ENCODE measurements at places on chromosomes 5 and 9. TPM values are rescaled to one million over a fixed set of nuclear protein-coding genes. Genes with fewer than 3 reads are reported as not detected.

- DNase-seq = no peak
Measured at GRCh38 chr5:118353970-118354369, 634.4 kb downstream of the DTWD2 start.

GRCh38 chr9:134681061-134681661, 39.6 kb downstream of the COL5A1 start:
- no peak for DNase-seq

- DNase-seq = no peak
Measured at GRCh38 chr9:21097817-21098216, 20.1 kb upstream of the IFNB1 start.

DNA sequence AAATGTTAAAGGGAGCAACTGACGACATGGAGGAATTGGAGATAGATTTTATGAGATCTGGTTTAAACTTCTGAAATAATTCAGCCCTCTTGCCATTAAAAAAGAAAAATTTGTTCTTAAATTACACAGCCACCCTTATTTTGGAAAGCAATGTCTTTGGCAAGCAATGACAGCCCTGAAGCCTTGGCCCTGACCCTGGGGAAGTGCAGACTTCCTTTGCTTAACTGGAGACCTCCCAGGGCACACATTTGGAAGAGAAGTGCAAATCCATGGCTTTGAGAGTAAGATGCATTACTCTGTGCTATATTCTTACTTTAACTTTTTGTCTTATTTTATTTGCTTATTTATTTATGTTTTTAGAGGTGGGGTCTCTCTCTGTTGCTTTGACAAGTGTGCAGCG, 22.0 kb downstream of the RXFP3 start:
- DNase-seq = no peak

The GABRA1 gene
- polyA plus RNA-seq = not detected

- no peak for DNase-seq
Measured at GRCh38 chr9:82546136-82546535, 516.8 kb downstream of the RASEF start.

DNA sequence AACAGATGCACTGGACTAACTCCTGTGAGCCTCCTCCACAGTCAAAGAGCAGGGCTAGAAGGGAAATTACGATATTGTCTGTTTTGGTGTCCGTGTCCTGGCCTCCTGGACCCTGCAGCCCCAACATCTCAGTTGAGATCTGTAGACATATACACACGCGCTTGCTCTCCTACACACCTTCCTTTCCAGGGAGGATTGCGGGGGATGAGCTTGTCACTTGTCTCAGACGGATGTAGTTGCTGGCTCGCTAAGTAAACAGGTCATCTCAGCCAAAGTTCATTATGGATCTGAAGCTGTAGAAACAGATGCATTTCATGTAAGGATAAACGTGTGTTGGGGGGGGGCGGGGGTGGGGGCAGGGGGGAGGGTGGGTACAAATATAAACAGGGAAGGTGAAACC, 549.3 kb downstream of the CCDC171 start:
- DNase-seq = peak; percentile 61

The SPARC gene
- 1,656 TPM for polyA plus RNA-seq

DNA sequence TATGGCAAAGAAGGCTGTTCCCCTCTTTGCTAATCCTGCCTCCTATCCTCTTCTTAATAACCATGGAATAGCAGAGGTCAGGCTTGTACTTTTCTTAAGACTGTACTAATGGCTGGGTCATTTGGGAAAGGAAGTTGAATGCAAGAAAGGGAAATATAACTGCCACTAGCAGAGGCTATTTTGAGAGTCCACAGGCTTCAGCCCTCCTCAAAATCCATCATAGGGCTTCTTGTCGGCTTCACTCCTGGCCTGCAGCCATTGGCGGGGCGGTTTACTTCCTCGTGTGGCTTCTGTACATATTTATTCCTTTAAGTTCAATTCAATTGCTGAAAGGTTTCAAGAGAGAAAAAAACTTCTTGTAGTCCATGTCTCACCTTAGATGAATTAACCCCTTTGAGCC, 2.8 kb upstream of the PARP8 start:
- DNase-seq = no peak

The CARTPT gene
- not detected for polyA plus RNA-seq

The TIMD4 gene
- polyA plus RNA-seq = 0.95 TPM

DNA sequence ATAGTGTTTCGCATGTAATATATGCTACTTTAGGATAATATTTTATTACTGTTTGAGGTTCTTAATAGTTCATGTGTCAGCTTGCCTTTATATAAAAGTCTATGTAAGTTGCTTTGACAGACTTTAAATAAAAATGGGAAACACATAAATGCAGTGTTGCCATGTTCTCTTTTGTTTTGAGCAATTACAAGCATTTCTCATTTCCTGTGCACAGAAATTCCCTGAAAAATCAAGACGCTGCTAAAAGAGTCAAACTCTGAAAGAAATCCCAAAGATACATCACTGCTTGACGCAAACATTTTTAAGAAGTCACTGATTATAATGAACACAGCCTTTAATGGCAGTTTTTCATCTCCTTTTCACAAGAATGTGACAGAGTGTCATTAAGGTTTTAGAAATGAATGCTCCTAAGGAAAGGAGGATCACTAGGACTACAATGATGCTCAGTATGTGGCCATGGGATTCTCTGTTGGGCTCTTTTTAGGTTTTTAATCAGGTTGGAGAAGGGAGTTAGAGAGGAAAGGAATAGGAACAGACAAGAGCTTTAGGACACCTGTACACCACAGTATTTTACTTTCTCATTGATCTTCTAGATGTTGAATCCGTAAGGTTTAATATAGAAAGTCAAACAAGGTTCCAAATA, 29.4 kb downstream of the ZCCHC7 start:
- no peak for DNase-seq

GRCh38 chr5:151071848-151072629, 8.8 kb downstream of the TNIP1 start:
- no peak for DNase-seq

DNA sequence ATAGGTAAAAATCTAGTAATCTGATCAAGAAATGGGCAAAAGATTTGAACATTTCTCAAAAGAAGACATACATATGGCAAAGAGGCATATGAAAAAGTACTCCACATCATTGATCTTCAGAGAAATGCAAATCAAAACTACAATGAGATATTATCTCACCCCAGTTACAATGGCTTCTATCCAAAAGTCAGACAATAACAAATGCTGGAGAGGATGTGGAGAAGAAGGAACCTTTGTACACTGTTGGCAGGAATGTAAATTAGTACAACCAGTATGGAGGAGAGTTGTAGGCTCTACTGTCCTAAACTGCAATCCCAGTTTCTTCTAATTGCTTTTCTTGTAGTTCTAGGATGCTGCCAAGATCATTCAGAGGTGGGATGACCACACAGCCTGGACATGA, 193.5 kb upstream of the RFX3 start:
- DNase-seq = no peak

DNA sequence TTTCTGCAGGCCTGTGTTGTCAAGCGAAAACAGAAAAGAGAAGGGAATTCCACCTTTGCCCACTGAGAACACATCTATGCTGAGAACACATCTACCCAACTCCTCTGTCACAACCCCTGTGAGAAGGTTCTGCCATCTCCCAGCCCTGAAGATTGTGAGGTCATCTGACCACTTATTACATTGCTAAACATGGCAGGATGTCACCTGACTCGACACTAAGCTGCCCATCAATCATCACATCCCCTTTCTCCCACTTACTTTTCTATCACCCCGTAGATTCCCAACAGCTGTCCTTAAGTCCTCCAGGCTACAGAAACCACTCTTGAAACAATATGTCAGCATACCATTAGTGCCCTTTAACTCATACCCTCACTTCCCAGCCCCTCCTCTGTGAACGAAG, 64.2 kb upstream of the PRSS3 start:
- DNase-seq = no peak

The SNX24 gene
- 26.1 TPM for polyA plus RNA-seq

DNA sequence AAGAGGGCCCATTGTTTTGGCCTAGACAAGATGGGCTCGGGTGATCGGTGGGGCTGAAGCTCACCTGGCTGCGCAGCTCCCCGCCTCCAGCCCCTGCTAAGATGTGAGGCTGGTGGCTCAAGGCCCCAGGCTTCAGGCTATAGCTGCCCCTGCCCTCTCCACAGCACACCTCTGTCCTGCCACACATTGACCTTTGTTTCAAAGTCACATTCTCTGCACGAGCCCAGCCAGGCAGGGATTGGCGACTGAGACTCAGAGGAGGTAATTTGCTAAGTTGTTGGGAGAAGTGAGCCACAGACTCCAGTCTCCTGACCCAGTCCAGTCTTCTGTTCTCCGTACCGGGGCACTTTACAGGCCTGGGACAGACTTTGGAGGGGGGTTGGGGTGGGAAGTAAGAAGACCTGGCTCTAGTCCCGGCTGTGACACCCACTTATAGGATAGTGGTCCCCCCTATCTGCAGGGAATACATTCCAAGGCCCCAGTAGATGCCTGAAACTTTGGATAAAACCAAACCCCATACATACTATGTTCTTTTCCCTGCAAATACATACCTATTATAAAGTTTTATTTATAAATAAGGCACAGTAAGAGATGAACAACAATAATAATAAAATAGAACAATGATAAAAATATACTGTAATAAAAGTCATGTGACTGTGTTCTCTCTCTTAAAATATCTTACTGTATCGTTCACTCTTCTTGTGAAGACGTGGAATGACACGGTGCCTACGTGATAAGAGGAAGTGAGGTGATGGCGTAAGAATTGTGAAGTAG, 13.3 kb downstream of the PDGFRB start:
- DNase-seq = no peak

The SLC6A7 gene
- polyA plus RNA-seq = 0.17 TPM

DNA sequence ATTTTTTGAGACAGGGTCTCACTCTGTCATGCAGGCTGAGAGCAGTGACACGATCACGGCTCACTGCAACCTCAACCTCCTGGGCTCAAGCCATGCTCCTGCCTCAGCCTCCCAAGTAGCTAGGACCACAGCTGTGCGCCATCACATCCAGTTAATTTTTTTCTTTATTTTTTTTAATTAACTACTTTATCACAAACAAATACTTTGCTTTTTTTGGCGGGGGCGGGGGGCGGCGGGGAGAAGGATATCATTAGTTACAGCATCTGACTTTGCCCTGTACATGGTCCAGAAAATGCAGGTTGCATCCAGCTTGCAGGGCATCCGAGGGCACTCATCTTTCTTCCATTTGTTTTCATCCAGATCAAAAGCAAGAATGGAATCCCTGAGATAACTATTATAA, 201.8 kb upstream of the IER5L start:
- no peak for DNase-seq

DNA sequence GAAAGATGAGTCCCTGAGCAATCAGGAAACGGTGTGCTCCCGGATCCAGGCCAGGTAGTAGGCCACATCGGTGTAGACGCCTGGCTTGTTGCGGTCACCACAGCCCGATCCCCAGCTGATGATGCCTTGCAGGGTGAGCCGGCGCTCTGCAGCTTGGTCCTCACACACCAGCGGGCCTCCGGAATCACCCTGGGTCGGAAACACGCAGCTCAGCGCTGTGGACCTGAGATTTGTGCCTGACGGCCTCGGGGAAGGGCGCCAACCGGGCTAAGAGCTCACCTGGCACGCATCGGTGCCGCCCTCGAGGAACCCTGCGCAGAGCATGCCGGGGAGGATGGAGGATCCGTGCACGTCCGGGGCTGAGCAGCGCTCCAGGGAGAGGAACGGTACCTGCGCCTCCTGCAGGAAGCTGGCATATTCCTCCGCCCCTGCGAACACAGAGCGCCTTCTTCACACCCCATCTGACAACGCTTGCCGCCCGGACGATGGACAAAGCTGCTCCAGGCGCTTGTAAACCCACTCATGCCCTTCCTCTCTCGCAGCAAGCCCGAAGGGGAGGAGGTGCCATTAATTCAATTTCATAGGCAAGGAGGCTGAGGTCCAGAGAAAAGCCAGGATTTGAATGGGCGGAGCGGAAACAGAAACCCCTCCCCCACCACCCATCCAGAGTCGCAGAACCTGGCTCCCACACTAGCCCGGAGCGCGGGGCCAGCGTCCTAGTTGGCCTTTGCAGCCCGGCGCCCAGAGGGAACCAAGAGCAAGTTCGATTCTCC, 2.0 kb upstream of the PFN3 start:
- DNase-seq = peak; percentile 63

GRCh38 chr5:155368490-155368889, 354.9 kb downstream of the KIF4B start:
- DNase-seq = no peak

DNA sequence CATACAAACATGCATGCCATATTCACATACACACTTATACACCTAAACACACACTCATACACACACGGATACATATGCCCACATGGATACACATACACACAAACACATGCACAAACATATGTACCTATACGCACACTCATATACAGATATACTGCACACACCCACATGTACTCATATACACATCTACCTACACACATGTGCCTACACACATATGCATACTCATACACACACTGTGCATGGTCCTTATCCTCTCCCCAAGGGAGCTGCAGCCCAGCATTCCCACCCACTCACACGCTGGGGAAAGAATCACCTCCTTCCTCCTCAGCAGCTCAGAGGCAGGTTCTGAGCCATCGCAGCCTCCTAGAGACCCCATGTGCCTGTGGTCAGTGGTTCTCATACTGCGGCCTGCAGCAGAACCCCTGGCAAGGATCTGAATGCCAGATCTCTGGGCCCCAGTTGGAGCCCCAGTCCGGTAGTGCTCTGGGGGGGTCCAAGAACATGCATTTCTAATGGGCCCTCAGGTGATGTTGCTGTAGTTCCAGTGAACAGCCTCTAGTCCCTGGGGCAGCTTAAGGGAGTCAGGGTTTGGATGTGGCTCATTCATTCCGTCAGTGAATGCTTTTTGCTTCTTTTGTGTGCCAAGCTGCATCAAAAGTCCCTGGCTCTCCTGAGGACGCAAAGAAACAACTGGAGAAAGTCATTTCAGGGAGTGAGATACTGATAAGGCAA, 39.0 kb downstream of the SEMA4D start:
- DNase-seq = no peak

The ANKRD18A gene
- 3.7 TPM for polyA plus RNA-seq

DNA sequence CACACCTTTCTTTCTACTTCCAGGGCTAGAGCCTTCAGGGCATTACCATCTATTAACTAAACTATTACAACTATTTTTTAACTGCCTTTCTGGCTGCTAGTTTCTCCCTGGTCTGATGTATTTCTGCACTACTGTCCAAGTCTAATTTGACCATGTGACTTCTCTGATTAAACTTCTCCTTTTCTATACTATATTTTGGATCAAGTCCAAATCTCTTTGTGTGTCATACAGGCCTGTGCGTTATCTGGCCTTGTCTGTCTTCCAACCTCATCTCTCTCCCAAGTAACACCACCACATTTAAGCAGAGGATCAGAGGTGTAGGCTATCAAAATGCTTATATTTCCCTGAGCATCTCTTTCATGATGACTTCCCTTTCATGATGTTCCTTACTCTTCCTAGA, 47.2 kb upstream of the OR13F1 start:
- no peak for DNase-seq

The MEGF10 gene
- polyA plus RNA-seq = 0.99 TPM

The OTP gene
- not detected for polyA plus RNA-seq

The PCDHGA5 gene
- 2.6 TPM for polyA plus RNA-seq

- DNase-seq = no peak
Measured at GRCh38 chr5:137142764-137143605, 356.1 kb downstream of the SPOCK1 start.

- DNase-seq = no peak
Measured at GRCh38 chr9:136216541-136217244, 11.8 kb upstream of the LHX3 start.

Measured in renal pelvis (tissue), 12 donors.